Tongue (tissue), 3 donors: ENCODE measurements at places on chromosomes 1 and 21.

DNA sequence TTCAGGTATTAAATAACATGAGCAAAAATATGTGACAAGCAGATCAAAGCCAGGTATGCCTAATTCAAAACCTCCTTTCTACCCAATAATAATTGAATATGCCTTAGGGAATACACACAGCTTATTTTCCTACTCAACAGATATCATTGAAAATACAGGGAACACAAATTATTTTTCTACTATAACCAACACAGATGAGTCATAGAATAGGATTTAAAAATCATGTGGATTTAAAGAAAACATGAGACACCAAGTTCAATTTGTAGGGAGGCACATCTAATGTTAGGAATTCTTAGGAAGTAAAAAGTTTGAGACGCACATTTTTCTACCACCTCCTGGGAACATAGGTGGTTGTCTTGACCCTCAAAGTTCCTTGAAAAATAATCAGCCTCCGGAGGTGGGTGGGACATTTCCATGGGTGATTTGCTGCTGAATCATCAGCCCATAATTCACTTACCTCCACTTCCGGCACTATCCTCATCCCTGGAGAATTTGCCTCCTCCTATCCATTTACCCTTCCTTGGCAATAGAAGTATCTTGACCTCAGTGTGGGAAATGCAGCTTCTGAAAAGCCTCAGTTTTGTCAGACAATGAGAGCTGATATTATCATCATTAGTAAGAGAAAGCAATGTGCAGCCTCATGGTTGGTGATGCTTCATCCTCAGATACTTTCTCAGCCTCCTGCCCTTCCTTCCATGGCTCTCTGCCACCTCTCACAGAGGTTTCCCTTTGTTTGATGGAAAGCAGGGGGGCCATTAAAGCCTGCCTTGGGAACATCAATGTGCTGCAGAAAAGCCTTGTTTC is 33.5 kb upstream of the RGS4 start:
- no peak for DNase-seq

DNA sequence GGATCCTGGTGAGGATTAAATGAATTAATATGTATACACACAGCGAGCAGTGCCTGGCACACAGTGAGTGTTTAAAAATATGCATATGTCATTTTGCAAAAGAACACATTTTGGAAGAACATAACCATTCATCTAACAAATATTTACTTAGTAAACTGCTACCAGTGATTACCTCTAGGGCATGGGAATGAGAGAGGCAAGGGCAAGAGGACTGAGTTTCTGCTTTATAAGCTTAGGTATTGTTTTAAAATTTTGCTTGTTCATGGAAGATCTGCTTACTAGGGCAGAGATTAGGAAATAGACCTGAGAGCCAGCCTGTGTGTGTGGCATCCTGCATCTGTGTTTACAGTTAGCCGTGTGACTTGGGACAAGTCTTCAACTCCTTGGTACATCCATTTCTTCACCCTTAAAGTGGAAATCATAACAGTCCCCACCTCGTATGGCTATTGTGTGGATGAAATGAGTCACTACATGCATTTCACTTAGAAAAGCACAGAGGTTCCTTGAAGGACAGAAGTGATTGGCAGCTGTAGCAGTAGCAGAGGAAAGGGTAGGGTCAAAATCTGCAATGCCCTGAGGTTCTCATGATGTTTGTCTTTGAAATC is 198.5 kb upstream of the FMN2 start:
- DNase-seq = no peak

DNA sequence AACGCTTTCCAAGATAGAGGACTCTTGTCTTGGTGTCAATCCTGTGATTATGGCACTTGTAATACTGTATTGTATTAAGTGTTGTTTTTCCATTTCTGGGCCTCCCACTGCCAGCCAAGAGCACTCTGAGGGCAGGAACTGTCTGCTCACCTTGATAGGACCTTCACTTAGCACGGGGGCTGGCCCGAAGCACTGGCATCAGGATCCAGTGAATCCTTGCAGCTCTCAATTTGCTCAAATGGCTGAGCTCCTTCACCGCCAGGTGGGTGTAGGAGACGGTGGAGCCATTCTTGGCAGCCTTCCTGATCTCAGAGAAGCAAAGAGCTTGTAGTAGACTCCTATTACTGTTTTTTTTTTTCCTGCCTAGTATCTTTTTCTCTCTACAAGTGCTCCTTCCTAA is 17.7 kb downstream of the MECR start:
- DNase-seq = no peak

- DNase-seq = no peak
These were observed 33.6 kb downstream of the CD58 start for GRCh38 chr1:116537040-116537831.

- no peak for DNase-seq
These were observed 122.3 kb downstream of the SNX7 start for GRCh38 chr1:98783821-98784220.
